ENCODE measurements at places on chromosomes 1 and 21.

- no peak for DNase-seq
Measured at GRCh38 chr21:42807938-42808613, 71.3 kb downstream of the WDR4 start.

- peak; percentile 23 for DNase-seq
Measured at GRCh38 chr1:100643471-100644196, 75.9 kb upstream of the VCAM1 start.

DNA sequence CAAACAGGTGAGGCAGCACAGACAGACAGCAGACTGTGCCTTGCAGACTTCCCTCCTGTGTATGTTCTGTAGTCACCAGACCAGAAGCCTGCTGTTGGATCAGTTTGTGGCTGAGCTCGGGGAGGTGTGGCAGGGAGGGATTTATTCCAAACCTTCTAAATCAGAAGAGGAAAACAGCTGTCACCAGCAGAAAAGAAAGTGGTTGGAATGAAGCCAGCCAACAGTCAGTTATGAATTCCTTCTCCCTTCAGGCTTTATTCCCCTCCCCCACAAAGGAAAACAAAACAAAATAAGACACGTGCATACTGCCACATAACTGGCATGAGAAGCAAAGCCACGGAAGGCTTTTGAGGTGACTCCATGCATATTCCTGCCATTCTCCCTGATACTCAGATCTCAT is 19.0 kb upstream of the PIGV start:
- DNase-seq: no peak

DNA sequence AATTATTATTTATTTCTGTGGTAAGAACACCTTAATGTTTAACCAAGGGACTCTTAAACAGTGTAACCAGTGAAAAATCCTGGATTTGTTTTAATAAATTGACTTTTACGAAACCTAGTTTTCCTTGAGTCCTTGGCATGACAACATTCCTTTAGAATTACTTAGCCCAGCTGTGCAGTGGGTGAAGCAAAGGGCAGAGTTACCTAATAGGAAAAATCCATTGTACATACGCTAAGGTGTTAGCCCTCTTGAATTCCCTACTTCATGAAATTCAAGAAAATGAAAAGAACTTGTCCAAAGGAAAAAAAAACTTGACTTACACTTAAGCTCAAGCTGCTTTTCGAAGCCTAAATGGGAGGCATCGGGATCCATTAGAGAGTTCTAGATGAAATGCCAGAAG is 852.0 kb upstream of the ADAMTS5 start:
- DNase-seq: no peak

DNA sequence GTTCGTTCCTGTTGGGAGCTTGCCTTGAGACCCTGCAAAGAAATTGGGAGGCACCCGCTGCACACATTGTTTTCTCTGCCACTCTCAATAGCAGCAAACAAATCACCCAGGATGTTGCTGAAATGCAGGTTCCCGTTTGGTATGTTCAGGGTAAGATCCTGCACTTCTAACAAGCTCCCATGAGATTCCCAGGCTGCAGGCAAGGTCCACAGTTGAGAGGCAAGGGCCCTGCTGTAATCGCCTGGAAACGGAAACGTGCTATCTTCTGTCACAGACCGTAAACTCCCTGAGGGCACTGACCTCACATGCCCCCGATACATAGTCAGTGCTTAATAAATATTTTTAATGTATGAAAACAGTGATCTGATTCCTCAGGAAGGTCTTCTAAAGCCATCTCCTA is 37.8 kb downstream of the XCL1 start:
- DNase-seq: no peak

- no peak for DNase-seq
Measured at GRCh38 chr21:43859747-43860214, 5.2 kb upstream of the AGPAT3 start.

All from HuH-7 (cell line).